Activated naive CD4-positive, alpha-beta T cell treated with anti-CD3 and anti-CD28 coated beads for 36 hours (primary cell): ENCODE measurements at places on chromosomes 11 and 22. TPM values are rescaled to one million over a fixed set of nuclear protein-coding genes. Genes with fewer than 3 reads are reported as not detected.

C11orf16 gene
- not detected for total RNA-seq

RASGRP2 gene
- total RNA-seq, result 5.2 TPM

GGT5 gene
- not detected for total RNA-seq

PLAAT5 gene
- not detected for total RNA-seq

KCNK4 gene
- 0.41 TPM for total RNA-seq

CASP4 gene
- total RNA-seq, result 47.9 TPM

FAM83F gene
- 1.8 TPM for total RNA-seq

HOATZ gene
- not detected for total RNA-seq

CRYBA4 gene
- not detected for total RNA-seq

FCHSD2 gene
- total RNA-seq, result 36.8 TPM

SHISAL1 gene
- total RNA-seq, result not detected
